ENCODE measurements at places on chromosomes 1 and 21. TPM values are rescaled to one million over a fixed set of nuclear protein-coding genes. Genes with fewer than 3 reads are reported as not detected.

GRCh38 chr1:240790856-240791255 lies 178.9 kb upstream of the GREM2 start:
- no peak for DNase-seq

ATP1A4 gene
- total RNA-seq: 0.27 TPM

GRCh38 chr21:40074710-40075109 lies 207.5 kb downstream of the PCP4 start:
- DNase-seq: no peak

DNA sequence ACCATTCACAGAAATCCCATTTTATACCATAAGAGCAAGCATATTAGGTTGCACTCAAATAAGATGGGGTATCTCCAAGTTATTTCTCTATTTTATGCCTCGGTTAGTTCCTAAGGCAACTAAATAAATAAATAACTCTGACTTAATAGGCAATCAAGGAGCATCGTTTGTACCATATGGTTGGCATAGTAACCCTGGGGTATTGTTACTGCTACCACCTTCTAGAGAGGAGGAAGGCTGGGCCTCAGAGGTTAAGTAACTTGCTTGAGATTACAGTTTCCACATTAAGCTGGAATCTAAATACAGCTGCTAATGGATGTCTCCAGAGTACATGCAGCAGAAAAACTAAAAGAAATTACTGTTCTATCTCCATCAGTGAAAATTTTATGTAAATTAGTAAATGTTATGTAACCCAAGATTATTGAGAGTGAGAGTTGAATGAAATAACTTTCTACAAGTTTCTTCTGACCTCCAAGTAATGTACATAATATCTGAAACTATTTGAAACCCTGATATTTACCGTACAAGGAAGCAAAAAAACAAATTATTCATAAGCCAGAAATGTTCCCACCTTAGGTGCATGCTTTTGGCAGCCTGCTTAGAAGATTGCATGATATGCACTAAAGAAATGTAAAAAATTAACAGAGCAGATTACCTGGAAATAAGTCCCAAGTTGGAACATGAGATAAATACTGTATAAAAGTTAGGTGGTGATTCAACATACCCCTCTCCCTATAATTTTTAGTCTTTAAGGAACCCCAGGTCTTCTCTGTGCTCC lies 127.0 kb downstream of the CRB1 start:
- DNase-seq: no peak

GRCh38 chr1:117290890-117291289 lies 76.4 kb upstream of the MAN1A2 start:
- DNase-seq: no peak
